ENCODE measurements at places on chromosomes 1 and 21.
A peak's percentile ranks its signal among the peaks of the same experiment; 100 is the strongest.

- DNase-seq: no peak
Measured at GRCh38 chr1:226762988-226763904, 24.2 kb upstream of the ITPKB start.

DNA sequence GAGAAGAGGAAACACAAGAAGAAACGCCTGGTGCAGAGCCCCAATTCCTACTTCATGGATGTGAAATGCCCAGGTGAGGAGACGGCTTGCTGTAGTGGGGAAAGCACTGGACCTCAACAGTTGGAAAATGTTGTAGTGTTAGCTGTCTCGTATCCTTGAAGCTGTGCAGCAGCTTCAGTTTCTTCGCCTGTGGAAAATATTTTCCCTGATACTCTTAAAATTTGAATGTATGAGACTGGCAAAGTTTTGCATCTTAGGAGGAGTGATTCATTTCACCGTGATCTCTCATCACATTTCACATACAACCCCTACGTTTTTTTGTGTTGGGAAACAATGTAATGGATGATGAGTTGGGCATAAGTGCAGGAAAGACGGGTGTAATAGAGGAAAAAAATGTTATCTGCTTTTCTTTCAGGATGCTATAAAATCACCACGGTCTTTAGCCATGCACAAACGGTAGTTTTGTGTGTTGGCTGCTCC, 629 bp downstream of the RPS27 start:
- no peak for DNase-seq

- no peak for DNase-seq
Measured at GRCh38 chr1:107964336-107965109, 457 bp downstream of the VAV3 start.

DNA sequence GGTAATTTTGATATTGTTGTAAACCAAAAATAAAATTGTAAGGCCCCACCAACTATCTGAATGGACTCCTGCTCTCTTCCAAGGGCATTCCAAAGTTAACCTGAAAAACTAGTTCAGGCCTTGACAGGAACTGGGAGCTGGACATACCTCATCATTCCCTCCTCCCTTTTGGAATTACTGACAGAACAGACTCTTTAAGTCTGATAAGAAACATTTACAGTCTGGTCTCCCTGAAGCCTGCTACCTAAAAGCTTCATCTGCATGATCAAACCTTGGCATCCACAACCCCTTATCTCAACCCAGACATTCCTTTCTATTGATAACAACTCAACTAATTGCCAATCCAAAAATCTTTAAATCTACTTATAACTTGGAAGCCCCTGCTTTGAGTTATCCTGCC, 123.8 kb downstream of the TLR5 start:
- DNase-seq: no peak

- DNase-seq: peak; percentile 97
Measured at GRCh38 chr1:204077979-204078696, 5.2 kb downstream of the SOX13 start.

GRCh38 chr1:47682786-47683350, 245.0 kb downstream of the FOXD2 start:
- DNase-seq: no peak

GRCh38 chr1:246582301-246583055, 16.2 kb downstream of the CNST start:
- DNase-seq: no peak

GRCh38 chr21:30437010-30437565, 3.0 kb upstream of the KRTAP15-1 start:
- DNase-seq: no peak
